H7 (cell line): ENCODE measurements at places on chromosomes 2 and 18.

- no peak for DNase-seq
These were observed 998.0 kb downstream of the DSC3 start for GRCh38 chr18:30044496-30044895.

DNA sequence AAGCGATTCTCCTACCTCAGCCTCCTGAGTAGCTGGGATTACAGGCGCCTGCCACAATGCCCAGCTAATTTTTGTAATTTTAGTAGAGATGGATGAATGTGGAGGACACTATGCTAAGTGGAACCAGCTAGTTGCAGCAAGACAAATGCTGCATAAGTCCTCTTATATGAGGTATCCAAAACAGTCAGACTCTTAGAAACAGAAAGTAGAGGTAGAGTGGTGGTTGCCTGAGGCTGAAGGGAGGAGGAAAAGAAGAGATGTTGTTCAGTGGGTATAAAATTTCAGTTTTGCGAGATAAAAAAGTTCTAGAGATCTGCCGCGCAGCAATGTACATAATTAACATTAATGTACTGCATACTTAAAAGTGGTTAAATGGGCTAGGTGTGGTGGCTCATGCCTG lies 145.3 kb upstream of the SPRED2 start:
- DNase-seq = no peak

GRCh38 chr18:29154758-29155725 lies 978.1 kb upstream of the CDH2 start:
- no peak for DNase-seq

DNA sequence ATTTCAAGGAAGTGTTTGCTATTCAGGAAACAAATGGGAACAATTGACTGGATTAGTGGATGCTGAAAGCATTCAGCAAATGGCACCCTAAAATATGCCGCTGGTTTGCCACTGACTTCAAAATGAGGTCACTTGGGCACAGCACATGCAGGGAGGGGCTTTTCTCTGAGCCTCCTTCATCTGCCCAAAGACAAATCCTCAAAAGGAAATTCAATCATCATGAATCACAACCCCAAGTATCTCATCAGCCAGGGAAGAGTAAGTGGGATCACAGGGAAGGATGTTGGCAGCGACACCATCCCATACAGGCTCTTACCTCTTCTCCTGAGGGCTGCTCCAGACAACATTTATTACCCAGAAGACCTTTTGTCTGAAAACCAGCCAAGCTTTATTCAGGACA lies 14.4 kb upstream of the SP140L start:
- DNase-seq = no peak

DNA sequence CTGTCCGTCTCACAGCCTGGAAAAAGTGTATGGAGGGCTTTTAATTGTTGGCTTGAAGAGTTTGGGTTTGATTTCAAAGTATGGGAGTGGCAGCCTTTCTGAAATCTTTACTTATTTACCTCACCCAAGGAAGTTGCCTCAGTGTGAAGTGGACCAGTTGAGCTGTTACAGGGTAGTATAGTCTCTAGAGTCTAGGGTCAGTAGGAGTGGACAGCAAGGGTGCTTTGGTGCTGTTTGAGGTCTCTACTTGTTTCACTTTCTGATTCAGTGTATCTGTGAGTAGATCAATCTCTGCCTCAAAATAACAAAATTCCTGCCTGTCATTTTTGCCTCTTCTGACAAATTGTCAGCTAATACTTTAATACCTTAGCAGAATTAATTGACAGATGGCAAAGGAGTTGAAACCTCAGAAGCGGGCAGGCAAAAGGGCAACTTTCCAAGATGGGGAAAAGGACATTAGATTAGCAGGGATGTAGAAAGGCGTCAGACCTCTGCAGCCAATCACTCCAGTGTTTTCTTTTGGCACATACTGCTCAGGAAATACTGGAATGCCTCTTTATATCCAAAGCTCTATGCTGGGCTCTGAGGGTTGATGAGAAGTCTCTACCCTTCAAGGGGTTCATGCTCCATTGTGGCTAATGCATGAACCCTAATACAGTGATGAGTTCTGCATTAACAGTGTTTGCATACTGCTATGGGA lies 5.9 kb downstream of the RIOK3 start:
- DNase-seq = no peak

DNA sequence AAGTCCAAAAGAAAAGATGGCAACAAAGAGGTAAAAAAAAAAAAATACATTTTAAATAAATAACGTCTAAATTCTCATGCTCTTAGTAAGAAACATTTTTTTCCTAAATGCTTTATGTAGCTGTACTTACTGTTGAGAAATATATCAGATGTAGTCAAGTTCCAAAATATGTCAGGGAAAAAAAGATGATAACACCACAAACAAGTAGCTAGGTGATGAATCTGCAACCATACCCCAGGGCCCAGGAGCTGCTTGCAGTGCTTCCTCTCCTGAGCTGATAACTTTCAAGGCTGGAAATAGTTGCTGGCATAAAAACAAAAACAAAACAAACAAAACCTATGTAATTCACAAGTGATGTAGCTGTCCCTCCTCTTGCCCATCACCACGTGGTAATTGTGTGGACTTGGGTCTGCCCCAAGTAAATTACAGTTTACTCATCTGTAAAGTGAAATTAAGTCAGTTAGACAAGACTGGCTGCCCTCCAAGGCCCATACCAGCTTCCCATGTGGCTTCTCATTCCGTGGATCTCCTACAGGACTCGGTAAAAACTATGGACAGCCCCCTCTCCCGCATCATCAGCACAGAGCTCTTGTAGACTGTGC lies 82.6 kb downstream of the SP100 start:
- DNase-seq = no peak

DNA sequence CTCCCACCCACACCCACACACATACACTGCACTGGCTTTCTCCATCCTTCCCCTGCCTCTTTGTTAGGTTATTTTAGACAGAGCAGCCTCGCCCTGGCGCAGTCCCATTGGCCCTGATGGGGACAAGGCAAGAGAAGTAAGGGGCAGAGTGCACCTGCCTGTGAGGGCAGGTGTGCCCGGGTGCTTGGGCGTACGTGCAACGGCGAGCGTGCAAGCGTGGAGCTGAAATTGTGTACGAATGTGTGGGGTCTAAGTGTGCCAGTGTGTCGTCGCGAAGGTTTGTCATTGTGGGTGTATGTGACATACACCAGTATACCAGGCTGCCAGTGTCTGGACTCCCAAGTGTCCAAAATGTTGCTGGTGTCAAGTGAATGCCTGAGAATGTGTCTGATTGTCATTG lies 544 bp downstream of the LRATD1 start:
- no peak for DNase-seq
